Fibroblast of skin of left quadriceps (primary cell): ENCODE measurements at places on chromosomes 16 and 17.
A peak's percentile ranks its signal among the peaks of the same experiment; 100 is the strongest.

DNA sequence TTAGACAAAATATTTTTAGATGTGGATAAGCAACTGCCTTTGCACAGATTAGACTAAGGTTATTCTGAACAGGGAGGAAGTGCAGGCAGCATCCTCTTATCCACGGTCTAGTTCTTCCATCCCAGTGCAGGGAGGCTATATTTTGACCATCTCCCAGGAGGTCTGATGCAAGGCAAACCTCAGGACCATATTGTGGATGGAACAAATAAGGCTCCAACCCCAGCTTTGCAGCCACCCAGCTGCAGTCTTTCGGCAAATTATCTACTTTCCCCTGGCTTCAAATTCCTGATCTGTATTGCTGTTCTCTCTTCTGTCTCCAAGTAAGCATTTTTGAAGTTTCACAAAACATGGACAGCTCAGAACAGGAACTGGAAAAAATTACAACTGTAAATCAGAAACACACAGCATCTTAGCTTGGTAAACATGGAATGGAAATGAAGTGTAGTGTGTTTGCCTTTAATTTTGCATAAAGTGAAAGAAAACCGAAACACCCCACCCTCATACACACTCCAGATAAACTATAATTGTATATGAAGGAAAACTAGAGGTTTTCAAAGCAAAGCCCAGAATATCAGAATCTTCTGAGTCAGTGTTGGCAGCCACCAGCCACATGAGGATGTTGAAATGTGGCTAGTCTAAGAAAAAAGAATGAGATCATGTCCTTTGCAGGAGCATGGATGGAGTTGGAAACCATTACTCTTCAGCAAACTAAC, 33.5 kb upstream of the MON1B start:
- DNase-seq: no peak

- DNase-seq: peak; percentile 59
Observed at GRCh38 chr16:14300705-14301168, 229.6 kb downstream of the MRTFB start.

- peak; percentile 100 for DNase-seq
Observed at GRCh38 chr17:81393684-81394376, 1.4 kb upstream of the BAHCC1 start.

DNA sequence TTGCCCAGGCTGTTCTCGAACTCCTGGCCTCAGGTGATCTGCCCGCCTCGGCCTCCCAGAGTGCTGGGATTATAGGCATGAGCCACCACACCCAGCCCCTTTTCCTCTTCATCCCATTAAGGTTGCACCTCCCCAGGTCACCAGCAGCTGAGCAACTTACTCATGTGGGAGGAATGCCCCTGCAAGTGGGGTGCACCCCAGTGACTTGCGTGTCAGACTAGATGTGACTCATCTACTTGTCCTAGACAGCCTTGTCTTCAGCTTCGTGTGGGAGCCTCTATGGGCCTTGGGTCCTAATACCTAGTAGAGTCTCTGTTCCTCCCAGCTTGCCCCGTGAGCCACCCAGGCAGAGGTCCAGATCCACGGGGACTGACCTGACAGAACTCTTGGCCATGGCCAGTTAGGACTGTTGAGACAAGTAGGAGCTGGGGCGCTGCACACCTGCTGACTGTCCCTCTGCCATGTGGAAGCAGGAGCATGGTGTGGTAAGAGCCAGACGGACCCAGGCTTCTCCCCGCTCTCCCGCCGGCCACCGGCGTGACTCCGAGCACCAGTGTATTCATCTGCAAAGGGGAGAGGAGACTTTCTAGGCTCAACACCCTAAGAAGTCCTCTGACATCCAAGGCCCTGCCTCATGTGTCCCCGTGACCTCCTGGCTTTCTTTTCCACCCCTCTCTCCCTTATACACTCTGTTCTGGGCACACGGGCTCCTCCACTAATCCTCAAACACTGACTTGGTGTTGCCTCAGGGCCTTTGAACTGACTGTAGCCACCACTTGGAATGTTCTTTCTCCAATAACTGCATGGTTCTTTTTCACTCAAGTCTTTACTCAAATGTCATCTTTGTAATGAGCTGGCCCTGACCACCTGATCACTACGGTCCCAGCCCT, 11.6 kb upstream of the CBX4 start:
- peak; percentile 24 for DNase-seq
